Epithelial cell of umbilical artery (primary cell): ENCODE measurements at places on chromosomes 7 and 10. TPM values are rescaled to one million over a fixed set of nuclear protein-coding genes. Genes with fewer than 3 reads are reported as not detected.

Gene ASCC1
- total RNA-seq, result 29.6 and 30.4 TPM in 2 replicates

Gene HOXA3
- 1.4 and 3.6 TPM in 2 replicates for total RNA-seq

Gene MKI67
- 10.7 and 17.5 TPM in 2 replicates for total RNA-seq

Gene PNLIPRP1
- not detected in 2 replicates for total RNA-seq

Gene VAX1
- total RNA-seq, result not detected in 2 replicates

Gene PRKG1
- 1.1 and 1.6 TPM in 2 replicates for total RNA-seq

Gene ZNF107
- 1.6 and 2.7 TPM in 2 replicates for total RNA-seq
